ENCODE measurements at places on chromosomes 6 and 20.

GRCh38 chr20:51750037-51750769 lies 18.0 kb downstream of the ATP9A start:
- DNase-seq, result peak; percentile 76

DNA sequence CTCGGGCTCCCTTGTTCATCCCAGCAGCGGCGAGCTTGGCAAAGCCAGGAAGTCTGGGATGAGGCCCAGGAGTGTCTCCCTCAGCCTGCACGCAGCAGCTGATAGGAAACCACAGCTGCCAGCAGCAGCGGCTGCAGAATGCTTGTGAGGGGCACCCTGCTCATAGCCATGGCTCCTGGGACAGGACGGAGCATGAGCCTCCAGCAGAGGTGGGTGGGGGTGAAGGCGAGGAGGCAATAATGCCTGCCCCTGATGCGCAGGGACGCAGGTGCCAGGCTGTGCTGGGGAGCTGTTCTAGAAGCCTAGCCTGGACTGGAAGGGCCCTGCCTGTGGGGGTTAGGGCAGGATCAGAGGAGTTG lies 157.9 kb downstream of the CD83 start:
- no peak for DNase-seq

DNA sequence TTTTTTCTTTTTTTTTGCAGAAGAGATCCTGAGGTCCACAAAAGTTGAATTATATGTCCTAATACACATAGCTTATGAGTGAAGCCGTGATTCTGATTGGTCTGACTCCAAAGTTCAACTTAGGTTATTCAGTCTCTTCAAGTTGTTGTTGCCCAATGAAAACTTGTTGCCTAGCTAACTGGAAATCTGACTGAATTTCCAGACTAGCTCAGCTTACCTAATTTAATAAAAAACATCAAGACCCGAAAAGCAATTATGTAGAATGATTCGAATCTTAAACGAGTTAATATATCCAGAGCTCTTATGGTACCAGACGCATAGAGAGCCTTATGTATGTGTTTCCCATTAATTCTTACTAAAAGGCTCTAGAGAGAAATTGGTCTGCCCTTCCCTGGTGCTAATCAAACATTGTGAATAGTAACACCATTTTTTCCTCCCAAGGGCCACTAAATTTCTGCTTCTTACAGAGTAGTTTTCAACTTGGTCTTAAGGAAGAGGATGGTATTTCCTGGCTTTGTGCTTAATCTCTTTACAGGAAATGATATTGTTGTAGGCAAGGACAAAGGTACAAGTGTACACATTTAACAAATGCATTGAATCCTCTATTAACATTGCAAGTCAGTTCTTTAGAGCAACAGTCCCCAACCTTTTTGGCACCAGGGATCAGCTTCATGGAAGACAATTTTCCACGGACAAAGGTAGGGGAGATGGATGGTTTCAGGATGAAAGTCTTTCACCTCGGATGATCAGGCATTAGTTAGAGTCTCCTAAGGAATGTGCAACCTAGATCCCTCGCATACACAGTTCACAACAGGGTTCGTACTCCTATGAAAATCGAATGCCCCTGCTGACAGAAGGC lies 107.9 kb downstream of the TSHZ2 start:
- DNase-seq, result no peak

DNA sequence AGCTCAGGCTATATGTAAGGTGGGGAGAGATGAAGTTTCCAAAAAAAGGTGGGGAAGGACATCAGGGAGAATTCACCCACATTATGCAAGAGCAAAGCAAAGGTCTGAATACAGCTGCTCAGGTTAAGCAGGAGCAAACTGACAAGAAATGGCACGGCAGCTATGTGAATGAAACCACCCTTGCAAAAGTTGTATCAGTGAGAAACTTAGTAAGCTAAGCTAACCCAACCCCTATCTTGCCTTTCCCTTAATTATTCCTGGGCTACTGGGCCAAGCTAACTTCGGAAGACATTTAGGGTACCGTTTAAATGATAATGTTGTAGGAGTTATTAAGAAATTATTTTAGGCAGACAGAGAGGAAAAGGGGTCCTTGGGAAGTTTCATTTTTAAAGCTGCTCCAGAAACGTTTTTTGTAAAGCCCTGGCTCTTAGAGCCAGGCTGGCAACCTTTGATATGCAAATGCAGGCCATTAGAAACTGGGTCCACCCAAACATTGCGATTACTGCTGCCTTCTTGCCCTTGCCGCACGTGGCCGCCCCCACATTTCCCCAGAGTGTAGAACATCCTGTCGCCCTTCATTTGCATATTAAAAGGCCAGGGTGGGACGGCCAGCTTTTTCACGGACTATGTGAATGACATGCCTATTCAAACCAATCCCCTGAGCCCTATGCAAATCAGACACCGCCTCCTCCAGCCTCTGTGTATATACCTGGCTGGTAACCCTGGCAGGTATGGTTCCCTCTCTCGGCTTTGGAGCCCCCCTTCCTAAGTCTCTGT lies 60.5 kb upstream of the SAMD5 start:
- no peak for DNase-seq

GRCh38 chr6:153727885-153728284 lies 311.2 kb upstream of the OPRM1 start:
- no peak for DNase-seq

DNA sequence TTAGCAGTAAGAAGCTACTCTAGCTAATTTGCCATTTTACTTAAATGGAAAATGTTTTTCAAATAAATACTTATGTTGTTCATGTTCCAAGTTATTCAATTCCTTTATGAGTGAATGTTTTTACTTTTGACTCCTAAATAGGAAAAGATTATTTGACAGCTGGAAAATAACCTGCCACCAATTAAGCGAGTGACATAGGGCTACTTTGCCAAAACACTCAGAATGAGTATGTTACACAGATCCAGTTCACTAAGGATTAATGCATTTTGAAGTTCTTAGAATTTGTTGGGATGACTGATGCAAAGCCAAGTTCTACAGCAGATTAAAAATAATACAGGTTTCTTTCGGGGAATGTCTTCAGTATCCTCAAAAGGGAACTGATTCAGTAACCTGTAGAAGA lies 144.4 kb downstream of the ADGRG6 start:
- no peak for DNase-seq

DNA sequence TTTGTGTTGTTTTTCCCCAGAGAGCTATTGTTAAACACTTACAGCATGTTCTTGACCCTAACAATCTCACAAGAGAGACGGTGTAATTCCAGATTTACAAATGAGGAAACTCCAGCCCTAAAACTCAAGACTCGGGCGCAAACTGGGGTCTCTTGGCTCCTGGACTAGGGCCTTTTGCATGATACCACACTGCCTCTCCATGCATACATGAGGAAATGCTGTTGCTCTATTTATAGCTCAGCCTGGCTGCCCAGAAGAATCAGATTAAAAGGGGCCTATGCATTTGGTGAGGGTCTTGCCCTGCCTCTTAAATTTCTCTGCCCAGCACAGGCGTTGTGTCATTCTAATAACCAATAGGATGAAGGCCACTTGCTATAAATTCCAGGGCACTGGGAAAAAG lies 30.5 kb upstream of the SNRPB2 start:
- DNase-seq, result no peak

GRCh38 chr20:33175123-33175522 lies 7.2 kb downstream of the BPIFA2 start:
- no peak for DNase-seq

GRCh38 chr6:11632795-11633511 lies 95.4 kb downstream of the TMEM170B start:
- DNase-seq, result no peak

- no peak for DNase-seq
Measured at GRCh38 chr6:9224539-9224938, 789.2 kb upstream of the SLC35B3 start.

GRCh38 chr6:163188746-163189145 lies 225.8 kb upstream of the QKI start:
- DNase-seq, result no peak

DNA sequence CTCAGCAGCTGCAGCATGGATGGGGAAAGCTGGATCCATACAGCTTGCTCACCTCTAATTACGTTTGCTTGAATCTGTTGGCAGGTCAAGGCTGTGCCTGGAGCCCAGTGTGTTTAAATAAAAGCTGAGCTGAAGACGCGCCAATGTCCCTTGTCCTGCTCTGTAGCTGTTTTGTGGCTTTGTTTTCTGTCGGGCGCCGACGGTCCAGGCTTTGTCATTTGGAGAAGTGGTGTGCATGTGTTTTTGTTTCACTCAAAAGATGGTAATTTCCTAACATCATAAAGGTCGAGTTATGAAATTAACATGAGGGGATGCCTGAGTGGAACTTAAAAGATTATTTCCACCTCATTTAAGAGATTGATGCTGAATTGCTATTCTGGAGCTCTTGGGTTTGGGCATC lies 107.6 kb downstream of the SLC24A3 start:
- no peak for DNase-seq

GRCh38 chr6:117951783-117952182 lies 44.7 kb downstream of the SLC35F1 start:
- DNase-seq, result no peak

GRCh38 chr6:158311193-158311592 lies 1.1 kb upstream of the TULP4 start:
- no peak for DNase-seq

- no peak for DNase-seq
Measured at GRCh38 chr6:143222310-143222709, 161.6 kb downstream of the AIG1 start.

DNA sequence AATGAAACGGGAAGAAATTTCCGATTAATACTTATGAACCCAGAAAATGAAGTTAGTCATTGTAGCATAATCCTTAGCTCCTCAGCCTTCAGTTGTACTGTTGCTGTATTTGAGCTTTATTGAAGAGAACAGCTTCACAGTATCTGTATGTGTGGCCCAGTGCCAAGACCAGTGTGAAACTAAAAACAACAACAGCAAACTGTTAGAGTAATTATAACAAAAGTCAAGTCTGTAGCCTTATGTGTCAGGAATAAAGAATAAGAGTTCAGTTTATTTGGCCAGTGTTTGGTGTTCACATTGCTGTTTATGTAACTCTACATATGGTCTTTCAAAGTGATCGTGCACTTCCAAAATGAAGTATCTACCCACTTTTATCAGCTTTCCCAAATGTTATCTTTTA lies 70.9 kb downstream of the ARID1B start:
- no peak for DNase-seq

DNA sequence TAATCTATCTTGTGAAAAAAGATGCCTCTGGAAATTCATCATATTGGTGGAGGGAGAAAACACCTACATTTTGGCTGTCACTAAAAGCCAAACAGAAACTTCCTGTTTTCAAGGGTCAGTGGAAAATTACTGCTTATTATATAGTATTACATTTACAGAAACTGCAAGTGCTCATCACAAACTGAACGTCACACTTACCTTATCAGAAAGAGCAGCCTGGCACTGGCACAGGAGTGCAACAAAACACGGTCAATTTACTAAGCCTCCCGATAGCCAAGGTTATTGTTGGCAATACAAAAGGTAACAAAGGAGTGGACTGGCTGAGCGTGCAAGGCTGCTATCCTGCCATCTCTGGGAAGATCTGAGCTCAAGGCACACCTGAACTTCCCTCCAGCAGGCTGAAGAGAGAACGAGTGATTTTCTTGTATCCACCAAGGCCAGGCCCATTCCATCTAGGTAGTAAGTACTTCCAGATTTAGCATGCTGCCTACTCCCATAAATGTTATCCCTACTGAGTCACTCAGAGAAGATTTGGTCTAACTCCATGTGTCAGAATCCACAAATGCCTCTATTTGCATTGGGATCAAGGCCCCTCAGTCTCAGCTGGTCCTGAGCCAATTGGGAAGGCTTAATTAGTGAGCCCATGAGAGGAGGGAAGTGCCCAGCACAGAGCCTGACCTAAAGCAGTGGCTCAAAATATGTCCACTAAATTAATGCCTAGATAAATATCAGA lies 399.8 kb downstream of the BTBD9 start:
- DNase-seq, result no peak

DNA sequence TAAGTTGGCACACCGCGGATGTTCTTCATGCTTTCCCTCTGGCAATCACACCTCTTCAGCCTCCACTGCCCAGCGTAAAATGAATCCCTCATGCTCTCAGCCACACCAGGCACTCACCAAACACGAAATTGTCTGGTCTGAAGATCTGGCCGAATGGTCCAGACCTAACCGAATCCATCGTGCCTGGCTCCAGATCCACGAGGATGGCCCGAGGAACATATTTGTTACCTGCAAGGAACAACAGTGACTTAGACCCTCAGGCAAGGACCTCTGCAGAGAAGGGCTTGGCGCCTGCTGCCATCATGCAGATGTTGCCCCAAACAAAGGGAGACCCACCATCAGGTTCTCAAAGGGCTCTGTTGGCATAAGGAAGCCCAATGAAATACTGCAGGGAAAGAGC lies 1.4 kb downstream of the TUBB2B start:
- DNase-seq, result no peak

GRCh38 chr20:47606414-47606982 lies 104.8 kb downstream of the NCOA3 start:
- DNase-seq, result no peak

GRCh38 chr6:143961886-143962878 lies 45.9 kb downstream of the PLAGL1 start:
- DNase-seq, result no peak

DNA sequence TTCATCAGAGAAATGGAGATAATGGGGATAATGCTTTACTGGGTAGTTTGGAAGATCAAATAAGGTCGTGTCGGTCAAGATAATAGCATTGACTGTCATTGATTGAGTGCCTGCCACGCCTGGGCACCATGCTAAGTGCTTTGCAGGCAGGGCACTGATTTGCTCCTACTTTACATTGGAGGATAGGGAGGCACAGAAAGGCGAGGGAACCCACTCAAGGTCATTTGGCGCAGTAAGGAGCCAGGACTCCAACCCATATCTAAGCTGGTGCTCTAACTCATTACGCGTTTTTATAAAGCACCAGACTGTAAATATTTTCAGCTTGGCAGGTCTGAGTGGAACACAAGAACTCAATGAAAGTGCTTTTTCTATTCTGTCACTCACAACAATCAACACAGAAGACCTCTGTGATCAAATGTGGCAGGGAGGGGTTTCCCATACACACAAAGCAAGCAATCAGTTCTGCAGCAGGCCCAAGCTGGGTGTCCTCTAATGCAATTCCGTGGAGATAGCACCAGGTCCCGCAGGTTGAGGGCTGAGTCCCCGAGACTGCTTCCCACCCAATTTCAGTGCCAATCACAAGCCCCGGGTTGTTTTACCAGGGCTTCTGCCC lies 373.6 kb downstream of the CDH26 start:
- DNase-seq, result no peak

DNA sequence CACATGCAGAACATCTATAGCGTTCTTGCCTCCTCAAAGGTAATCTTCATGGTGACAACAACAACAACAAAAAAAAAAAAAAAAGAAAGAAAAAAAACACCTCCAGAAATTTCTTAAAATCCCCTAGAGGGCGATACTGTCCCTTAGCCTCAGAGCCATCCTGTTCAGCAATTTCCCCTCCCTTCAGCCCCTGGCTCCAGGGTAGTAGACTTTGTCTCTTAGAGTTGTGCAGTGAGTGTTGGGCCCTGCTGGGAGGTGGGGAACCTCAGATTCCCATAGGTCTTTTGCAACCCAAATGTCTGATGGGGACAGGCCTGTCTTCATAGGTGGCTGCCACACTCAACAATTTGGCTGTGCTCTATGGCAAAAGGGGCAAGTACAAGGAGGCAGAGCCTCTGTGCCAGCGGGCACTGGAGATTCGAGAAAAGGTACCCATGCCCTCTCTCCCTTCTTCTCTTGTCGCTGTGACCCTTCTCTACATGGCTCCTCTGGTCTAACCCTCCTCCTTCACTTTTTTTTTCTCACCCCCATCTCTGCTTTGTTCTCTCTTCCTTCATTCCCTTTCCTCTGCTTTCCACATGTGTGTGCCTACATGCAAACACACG lies 6.0 kb upstream of the PTK7 start:
- DNase-seq, result no peak

GRCh38 chr6:33850296-33850695 lies 46.5 kb upstream of the MLN start:
- no peak for DNase-seq
